ENCODE measurements at places on chromosomes 2 and 18.

GRCh38 chr2:121955426-121955825, 200.0 kb downstream of the TSN start:
- no peak for DNase-seq

- no peak for DNase-seq
Measured at GRCh38 chr2:149221898-149222297, 108.5 kb upstream of the LYPD6 start.

- DNase-seq: no peak
Measured at GRCh38 chr18:79327199-79327721, 68.5 kb upstream of the NFATC1 start.

DNA sequence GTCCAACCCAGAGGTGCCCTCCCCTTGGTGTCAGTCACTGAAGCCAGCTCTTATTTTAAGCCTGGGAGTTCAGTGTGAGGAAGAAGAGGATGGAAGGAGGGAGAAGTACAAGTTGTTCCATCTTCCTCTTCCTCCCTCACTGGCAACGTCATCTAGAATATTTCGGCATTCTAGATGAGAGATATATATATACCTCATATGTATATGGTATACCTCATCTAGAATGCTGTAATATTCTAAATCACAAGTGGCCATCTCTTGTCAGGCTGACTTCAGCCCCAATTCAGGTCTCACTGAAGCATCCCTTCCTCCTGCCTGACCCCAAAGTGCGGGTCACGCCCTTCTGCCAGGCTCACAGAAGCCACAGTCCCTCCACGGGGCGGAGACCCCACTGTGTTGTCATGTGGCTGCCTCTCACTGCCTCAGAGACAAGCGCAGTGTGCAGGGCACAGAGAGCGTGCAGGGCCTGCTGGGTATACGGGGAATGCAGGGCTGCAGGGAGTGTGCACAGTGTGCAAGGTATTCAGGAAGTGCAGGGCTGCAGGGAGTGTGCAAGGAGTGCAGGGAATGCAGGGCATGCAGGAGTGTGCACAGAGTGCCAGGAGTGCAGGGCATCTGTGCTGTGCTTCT, 32.8 kb upstream of the B3GNT7 start:
- DNase-seq: no peak
